ENCODE measurements at places on chromosomes 2 and 18.

DNA sequence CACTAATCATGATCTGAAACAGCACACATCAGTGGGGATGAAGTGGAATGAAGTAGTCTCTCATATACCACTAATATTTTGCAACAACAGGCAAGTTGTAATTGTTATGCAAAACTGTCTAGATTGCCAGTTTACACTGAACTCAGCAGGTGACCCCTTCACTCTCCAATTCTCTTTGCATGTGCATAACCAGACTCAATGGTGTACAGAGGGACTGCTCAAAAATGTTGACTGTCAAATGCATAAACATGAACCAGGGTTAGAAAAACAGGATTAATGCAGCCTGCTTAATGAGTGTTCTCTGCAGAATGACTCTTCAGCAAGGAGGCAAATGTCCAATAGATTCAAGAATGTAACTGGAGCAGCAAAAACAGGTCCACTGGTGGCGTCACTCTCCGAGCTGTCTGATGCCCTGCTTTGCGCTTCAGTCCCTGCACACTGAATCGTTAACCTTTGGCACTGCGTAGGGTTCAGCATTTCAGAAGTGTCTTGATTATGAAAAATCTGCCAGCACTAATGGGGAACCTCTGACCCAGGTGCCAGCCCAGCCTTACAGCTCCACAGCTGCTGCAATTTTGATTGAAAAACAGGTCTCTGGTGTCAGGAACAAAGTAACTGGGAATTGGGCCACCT, 209.3 kb downstream of the TDRD15 start:
- DNase-seq = no peak

DNA sequence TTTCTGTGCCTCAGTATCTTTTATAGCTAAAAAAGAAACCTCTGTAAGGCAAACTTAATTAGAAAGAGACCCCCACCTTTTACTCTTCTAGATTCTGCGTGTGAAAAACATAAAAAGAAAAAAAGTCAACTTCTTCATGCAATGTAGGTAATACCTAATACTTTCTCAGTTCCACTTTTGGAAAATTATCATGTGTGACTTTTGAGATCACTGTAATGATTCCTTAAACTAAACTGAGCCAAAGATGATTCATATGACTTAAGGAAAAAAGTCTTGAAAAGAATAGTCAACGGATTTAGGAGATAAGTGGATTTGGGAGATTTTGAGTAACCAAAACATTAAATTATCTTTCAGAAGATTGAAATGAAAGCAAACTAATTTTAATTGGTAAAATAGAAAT, 48.9 kb downstream of the PLEKHA3 start:
- DNase-seq = peak; percentile 18

- peak; percentile 87 for DNase-seq
These were observed 2.2 kb upstream of the NRP2 start for GRCh38 chr2:205680067-205680466.

DNA sequence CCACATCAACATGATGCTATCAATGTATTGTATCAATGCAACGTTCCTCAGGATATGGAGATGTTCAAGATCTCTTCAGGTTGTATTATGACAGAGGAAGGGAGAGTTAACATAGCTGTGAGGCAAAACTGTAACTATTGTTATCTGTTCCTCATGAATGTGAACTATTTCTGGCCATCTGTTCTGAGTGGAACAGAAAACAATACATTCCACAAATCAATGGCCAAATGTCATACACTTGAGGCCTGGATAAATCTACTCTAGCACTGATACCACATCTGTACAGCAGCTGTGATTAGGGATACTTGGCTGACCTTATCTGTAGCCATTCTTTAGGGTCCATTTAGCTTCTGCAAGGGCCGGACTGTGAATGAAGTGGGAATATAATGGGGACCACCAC, 447.9 kb downstream of the IRS1 start:
- no peak for DNase-seq

DNA sequence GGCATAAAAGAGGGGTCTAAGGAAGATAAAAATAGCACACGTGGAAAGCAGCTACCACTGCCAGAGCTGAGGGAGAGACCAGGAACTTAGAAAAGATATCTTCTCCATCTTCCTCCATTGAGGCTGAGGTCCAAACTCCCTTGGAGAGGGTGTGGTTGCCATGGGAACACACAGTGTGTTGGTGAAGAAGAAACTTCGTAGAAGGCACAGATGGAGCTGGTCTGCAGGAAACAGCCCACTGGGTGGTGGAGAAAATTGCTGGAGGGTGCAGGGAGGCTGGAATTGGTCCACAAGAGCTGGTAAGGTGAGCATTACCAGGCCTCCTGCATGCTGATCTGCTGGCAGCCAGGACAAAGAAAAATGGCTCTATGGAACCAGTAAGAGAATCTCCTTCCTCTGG, 191.0 kb downstream of the HRH4 start:
- DNase-seq = no peak

DNA sequence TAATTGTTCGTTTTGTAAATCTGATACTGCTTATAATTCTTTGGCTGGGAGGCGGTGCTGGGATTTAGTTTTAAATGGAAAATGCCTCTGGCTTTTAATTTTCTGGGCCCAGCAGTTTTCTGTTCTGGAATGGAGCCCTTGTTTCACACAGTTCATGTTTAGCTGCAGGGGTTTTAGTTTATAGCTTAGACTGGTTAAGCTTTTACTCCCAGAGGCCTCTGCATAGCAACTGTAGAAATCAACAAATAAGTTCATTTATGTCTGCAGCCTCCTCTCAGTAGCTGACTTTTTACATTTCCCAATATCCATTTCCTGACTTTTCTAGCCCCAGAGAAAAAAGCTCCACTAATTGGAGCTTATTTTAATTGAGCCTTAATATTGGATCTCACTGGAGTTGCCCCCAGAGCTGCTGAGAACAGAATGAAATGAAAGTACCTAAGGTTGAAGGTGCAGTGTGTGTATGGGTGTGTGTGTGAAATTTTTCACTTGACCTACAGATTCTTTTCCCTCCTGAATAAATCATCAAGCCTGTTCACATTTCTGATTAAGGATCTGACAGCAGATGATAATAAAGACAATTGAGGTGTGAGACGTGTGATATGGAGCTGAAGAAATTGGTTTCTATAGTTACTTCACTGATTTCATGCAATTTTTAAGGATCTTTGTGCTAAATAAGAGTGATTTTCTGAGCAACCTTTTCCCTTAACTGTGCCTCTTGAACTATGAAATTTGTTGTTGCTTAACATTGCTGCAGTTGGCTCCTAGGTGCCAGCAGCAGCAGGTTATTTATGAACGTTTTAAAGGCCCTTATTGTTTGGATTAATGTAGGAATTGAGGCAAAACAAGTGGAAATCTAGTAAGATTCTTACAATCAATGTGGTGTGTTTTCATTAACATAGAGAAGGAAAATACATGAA, 109.6 kb downstream of the TAF4B start:
- DNase-seq = no peak

DNA sequence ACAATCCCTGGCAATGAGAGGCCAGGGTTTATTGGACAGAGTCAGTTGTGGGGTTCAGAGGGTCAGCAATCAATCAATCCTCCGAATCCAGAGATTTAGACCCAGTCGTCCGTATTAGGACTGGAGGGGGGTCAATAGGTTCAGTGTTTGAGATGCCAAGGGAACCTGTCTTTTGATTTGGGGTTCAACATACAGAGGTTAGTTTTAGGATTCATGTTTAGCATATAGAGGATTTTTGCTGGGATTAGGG, 292 bp downstream of the GMPPA start:
- no peak for DNase-seq

GRCh38 chr2:3171564-3172264, 205.9 kb downstream of the EIPR1 start:
- DNase-seq = no peak

- DNase-seq = peak; percentile 29
These were observed 680 bp upstream of the LBH start for GRCh38 chr2:30230497-30231211.

DNA sequence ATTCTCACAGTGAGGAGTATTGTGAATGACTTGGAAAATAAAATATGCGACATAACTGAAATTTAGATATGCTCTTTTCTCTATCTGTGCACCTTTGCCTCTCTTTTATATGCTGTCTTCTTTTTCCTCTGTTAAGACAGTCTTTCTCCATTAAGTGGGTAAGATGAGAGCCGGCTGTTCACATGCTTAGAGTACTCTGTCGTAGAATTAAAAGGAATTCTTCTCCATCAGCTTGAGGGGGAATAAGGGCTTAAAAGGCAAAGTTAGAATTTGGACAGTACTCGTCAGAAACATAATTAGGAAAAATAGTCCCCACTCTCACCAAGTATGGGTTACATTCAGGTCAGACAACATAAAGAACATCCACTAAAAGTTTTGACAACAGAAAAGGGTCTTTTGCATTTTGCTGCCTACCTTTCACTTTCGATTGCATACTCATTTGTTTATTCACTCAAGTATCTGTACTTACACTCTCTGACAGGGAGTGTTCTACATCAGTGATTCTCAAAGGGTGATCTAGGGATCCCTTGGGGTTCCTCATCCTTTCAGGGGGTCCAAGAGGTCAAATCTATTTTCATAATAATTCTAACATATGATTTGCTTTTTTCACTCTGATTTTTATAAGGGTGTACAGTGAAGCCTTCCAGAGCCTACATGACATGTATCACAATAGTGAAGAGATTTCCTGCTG, 48.0 kb downstream of the ARHGAP15 start:
- no peak for DNase-seq

All from suppressor macrophage treated with lipopolysaccharide for 1 hour (primary cell).